Spleen (tissue), 13 donors: ENCODE measurements at places on chromosomes 7 and 10. TPM values are rescaled to one million over a fixed set of nuclear protein-coding genes. Genes with fewer than 3 reads are reported as not detected.

RADIL gene
- polyA plus RNA-seq: 0.63 TPM

SPAG6 gene
- not detected for polyA plus RNA-seq

HMX3 gene
- polyA plus RNA-seq: not detected

CALML5 gene
- 0.13 TPM for polyA plus RNA-seq

PRR15 gene
- 0.06 TPM for polyA plus RNA-seq

DGKI gene
- 0.03 TPM for polyA plus RNA-seq

CHST3 gene
- polyA plus RNA-seq: 0.28 TPM

PDK4 gene
- polyA plus RNA-seq: 21.1 TPM

NXPH1 gene
- polyA plus RNA-seq: not detected

DNAJC12 gene
- polyA plus RNA-seq: 0.64 TPM

AASS gene
- polyA plus RNA-seq: 1.7 TPM

ATP5F1C gene
- 187 TPM for polyA plus RNA-seq

C10orf143 gene
- 12.9 TPM for polyA plus RNA-seq

NEBL gene
- polyA plus RNA-seq: 0.22 TPM

IFIT1 gene
- 26.5 TPM for polyA plus RNA-seq

EN2 gene
- polyA plus RNA-seq: not detected

MAGI2 gene
- 0.77 TPM for polyA plus RNA-seq

DLX5 gene
- polyA plus RNA-seq: not detected

TMEM236 gene
- 0.09 TPM for polyA plus RNA-seq

MRLN gene
- polyA plus RNA-seq: not detected

TET1 gene
- polyA plus RNA-seq: 0.04 TPM

SP4 gene
- polyA plus RNA-seq: 3.9 TPM

TRIM4 gene
- 14.3 TPM for polyA plus RNA-seq

ANKRD1 gene
- 1.2 TPM for polyA plus RNA-seq

ITPRID1 gene
- polyA plus RNA-seq: not detected

TFEC gene
- polyA plus RNA-seq: 6.8 TPM

SRRM3 gene
- polyA plus RNA-seq: 1.6 TPM

HHEX gene
- polyA plus RNA-seq: 79.8 TPM

HMX2 gene
- polyA plus RNA-seq: 0.08 TPM

ZNF365 gene
- 0.16 TPM for polyA plus RNA-seq

PLPP4 gene
- polyA plus RNA-seq: not detected

SMKR1 gene
- 2.2 TPM for polyA plus RNA-seq

FUOM gene
- polyA plus RNA-seq: 43.8 TPM

FOXL3 gene
- not detected for polyA plus RNA-seq

AOC1 gene
- polyA plus RNA-seq: 0.39 TPM

WDFY4 gene
- 49.7 TPM for polyA plus RNA-seq

LRRC18 gene
- polyA plus RNA-seq: not detected

DLD gene
- 29.4 TPM for polyA plus RNA-seq

SPDYE16 gene
- 0.13 TPM for polyA plus RNA-seq

CALHM1 gene
- polyA plus RNA-seq: 0.10 TPM

RNF148 gene
- polyA plus RNA-seq: 0.06 TPM

KCND2 gene
- polyA plus RNA-seq: 0.32 TPM

PIK3CG gene
- polyA plus RNA-seq: 2.6 TPM

DNAJC1 gene
- polyA plus RNA-seq: 10.7 TPM

INSYN2A gene
- 0.15 TPM for polyA plus RNA-seq

NEUROD6 gene
- not detected for polyA plus RNA-seq

A1CF gene
- polyA plus RNA-seq: not detected

CALHM3 gene
- polyA plus RNA-seq: not detected

EPO gene
- 0.13 TPM for polyA plus RNA-seq

LRRC61 gene
- 12.0 TPM for polyA plus RNA-seq

GHRHR gene
- not detected for polyA plus RNA-seq

ZNF398 gene
- 1.6 TPM for polyA plus RNA-seq

OGDHL gene
- 0.45 TPM for polyA plus RNA-seq

PRTFDC1 gene
- 3.1 TPM for polyA plus RNA-seq

FZD1 gene
- 2.0 TPM for polyA plus RNA-seq
